NCI-H1417 treated with DMSO at 0.1 percent for 48 hours (cell line): ENCODE measurements at places on chromosomes 11 and 22.

DNA sequence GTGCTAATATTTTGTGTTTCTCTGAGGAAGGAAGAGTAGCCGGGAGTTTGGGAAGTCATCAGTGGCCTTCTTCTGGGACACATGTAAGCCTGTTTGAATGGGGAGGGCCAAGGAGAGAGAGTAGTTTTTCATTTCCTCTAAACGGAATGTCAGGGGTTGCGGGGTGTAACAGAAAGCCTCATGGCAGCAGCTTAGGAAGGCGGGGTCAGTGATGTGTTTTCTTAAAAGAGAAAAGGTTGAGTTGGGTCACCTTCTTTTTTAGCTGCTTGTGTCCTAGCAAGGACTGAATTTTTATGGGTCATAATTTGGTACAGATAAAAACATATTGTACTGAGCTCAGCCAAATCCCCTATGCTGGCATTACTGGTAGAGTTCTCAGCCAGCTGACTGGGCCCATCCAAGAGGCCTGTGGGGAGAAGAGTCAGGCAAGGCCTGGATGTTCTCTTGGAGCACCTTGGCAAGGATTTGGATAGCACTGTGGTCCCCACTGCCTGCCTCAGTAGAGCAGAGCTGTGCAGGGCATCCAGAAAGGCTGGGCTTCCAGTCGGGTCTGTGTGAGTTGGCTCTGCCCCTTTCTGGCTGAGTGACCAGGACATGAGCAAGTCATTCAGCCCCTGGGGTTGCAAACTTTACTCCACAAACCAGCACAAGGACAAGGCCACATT is 29.4 kb upstream of the NAV2 start:
- no peak for DNase-seq

GRCh38 chr11:19762266-19762665 is 49.6 kb downstream of the NAV2 start:
- DNase-seq: no peak

GRCh38 chr11:34012734-34013133 is 38.8 kb upstream of the CAPRIN1 start:
- no peak for DNase-seq

DNA sequence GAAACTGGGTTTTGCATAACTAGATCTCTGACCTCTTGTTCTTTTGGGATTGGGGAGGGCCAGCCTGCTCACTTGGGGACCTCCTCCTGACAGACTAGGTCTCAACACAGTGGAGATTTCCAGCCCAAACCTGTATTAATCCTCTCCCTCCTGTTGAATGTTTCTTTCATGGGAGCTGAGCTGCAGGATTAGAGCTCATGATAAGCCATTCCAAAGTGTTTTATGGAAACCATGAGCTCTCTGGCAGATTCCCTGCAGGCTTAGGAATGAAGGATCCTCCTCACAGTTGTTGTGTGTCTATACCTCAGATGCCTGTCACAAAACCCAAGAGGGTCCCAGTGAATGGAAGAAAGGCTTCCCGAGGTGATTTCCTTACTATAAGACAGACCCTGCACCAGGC is 248.4 kb upstream of the B3GAT1 start:
- DNase-seq: no peak

GRCh38 chr11:110478410-110478809 is 48.7 kb downstream of the FDX1 start:
- no peak for DNase-seq

GRCh38 chr11:1924646-1925372 is 5.3 kb downstream of the TNNT3 start:
- no peak for DNase-seq

DNA sequence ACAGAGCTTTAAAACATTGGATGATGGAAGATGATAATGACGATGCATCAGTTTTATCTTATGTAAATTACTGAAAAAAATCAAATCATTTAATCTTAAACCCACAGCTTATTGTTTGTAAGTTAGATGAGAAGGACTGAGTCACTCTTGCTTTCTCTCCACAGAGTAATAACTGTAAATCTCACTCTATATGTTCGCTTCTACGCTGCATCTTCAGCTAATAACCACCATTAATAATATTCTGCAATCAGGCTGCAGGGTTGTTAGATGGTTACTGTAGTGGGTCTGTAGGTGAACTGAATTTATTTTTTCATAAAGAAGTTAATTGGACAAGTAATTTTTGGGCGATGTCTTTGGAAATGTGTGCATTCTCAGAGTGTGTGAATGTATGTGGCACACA is 260.0 kb downstream of the FAT3 start:
- DNase-seq: no peak

- no peak for DNase-seq
These were observed 8.0 kb upstream of the HTATIP2 start for GRCh38 chr11:20355221-20356219.

GRCh38 chr11:15091625-15092024 is 18.2 kb downstream of the CALCB start:
- DNase-seq: no peak

DNA sequence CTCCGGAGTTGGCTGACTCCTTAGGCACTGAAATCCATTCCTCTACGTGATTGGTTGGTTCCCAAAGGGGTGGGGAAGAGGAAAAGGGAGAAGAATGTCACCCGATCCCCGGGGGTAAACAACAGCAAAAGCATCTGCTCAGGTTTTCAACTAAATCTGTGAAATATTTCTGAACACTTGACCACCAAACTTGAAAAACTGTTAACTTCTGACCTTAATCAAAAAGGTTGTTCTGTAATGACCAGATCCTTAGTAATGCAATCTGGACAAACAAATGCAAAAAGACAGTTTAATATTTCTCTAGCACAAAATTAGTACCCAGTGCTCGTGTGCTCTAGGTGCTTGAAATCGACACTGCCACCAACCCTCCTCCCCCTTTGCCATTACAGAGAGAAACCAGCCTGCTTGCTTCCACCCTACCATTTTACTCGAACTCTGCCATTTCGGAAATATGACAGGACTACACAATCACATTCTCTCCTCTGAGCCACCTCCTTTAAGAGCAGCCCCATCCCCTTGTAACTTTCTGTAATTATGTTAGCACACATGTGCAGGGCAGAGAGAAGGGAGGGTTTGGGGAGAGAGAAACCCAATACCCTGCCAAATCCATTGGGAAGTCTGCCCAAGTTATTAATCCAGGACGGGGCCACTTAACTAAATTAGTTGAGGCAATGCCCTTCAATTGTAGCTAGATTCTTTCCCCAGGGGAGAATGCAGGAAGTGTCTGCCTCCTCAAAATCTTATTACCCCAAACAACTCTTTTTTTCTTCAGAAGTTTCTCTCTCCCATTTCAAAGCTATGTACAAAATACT is 113.8 kb downstream of the RBFOX2 start:
- DNase-seq: no peak

DNA sequence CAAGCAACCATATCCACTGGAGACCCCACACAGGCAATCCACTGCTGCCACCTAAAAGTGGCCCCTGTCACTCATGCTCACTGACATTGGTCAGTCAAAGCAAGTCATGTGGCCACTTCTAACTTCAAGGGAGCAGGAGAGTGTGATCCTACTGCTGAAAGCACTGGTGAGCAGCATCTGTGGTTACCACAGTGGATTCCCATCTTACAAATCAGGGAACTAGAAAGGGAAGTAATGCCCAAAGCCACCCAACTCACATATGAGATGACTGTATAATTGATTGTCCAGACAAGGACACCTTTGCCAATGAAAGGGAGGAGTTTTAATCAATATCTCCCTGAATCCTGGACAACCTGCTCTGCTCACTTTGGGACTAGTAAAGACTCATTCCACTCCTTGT is 17.7 kb downstream of the RCN1 start:
- DNase-seq: no peak

DNA sequence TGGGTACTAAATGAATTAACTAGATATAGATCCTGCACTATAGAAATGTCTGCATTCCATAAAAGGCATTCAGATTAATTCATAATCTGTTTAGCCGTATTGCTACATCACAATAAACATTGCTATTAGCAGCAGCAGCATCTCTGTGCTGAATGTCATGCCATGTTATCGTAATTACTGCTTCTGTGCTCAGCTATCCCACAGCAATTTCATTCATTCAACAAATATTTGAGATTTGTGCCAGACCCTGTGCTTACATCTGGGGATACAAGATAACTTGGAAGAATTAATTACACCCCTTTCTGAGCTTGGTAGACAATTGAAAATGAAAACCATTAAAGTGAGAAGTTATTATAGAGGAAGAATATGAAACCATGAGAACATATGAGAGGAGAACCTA is 185.8 kb upstream of the C11orf87 start:
- DNase-seq: no peak

GRCh38 chr22:30872285-30873041 is 96.1 kb downstream of the MORC2 start:
- DNase-seq: no peak

DNA sequence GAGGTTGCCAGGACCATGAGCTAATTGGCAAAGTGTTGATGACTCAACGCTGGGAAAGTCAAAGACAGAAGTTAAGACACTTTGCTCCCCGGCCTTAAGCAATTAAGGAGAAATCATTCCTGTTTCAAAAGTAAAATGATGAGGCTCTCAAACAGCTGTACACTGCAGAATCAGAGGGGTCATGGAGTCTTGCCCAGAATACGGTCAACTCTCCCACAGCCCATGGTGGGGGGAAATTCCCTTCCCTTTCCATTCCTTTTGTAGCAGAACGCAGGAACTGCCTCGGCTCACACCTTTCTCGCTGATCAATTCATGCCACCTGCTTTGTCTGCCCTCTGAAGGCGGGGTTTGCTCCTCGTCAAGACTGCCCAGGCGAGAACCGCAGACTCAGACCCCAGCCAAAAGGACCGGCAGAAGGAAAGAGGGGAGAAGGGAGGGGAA is 52.8 kb downstream of the MN1 start:
- no peak for DNase-seq

DNA sequence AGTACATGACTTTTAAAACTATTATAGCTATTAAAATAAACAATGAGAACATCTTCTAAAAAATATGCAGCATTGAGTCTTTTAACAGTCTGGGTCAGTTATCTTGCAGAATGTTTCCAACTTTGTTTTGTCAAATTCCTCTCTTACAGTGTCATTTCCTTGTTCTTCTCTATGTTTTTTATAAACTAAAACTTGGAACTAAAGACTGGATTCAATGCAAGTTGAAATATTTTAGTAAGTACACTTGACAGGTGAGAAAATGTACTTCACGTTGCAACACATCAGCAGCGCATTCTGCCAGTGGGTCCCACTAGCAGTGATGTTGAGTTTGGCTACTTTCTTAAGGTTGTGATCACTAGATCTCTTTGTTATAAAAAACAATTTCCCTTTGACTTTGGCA is 1407.6 kb upstream of the RAG2 start:
- no peak for DNase-seq

GRCh38 chr11:112235750-112236390 is 9.6 kb downstream of the PTS start:
- no peak for DNase-seq

DNA sequence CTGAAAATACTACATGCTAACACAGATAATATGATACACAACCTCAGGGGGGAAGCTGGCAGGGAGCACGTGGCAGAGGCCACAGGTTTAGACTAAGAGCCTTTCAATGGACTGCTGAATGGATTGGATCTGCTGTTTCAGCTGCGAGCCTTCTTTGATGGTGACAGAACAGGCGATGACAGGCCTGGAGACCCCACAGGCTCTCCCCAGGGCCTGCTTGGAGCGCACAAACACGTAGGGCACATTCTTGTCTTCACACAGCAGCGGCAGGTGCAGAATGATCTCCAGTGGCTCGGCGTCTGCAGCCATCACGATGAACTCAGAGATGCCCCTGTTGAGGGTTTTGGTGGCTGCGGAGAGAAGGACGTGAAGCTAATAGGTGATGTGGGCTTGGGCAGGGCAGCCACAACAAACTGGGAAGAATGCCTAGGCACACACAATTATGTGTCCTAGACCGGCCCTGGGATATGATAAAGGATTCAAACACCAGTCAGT is 13.8 kb downstream of the SNU13 start:
- DNase-seq: no peak
